ENCODE measurements at places on chromosomes 7 and 10. TPM values are rescaled to one million over a fixed set of nuclear protein-coding genes. Genes with fewer than 3 reads are reported as not detected.

- DNase-seq: no peak
- peaks cover 10% of the 10 kb centered on the region for H3K4me1 ChIP-seq
- no peaks in the 10 kb centered on the region for H3K27me3 ChIP-seq
- no peaks in the 10 kb centered on the region for H3K36me3 ChIP-seq
Observed at GRCh38 chr7:1142051-1142635, 17.9 kb downstream of the ZFAND2A start.

- no peaks in the 10 kb centered on the region for H3K4me1 ChIP-seq
- H3K4me3 ChIP-seq: no peak overlapping the region
- no peaks in the 10 kb centered on the region for H3K27me3 ChIP-seq
- no peaks in the 10 kb centered on the region for H3K36me3 ChIP-seq
- H3K27ac ChIP-seq: no peak overlapping the region
- no peak for DNase-seq
Observed at GRCh38 chr7:113314594-113314993, 196.2 kb upstream of the SMIM30 start.

DNA sequence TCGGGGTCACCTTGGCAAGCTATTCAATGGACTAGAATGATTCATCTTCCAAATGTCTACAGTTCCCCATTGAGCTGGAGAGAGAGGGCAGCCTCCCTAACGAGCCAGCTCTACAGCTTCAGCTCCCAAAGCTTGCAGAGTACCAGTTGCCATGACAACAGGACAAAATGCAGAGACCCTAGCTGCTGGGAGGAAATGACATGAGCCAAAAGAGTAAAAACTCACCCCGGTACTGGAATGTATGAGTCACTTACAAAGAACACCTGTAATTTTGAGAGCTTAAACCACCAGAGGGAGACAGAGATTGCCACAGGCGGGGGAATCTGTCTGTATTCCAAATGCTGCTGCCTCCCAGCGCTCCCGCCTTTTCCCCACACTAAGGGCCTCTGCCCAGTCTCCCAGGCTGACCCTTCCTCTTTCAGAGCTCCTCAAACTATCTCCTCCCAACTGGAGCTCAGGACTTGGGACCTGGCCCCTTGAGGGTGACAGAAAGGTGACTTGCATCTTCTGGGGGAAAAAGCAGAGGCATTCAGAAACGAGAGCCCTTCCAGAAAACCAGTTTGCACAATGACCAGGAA, 95.5 kb downstream of the CUL2 start:
- H3K27ac ChIP-seq: no peak overlapping the region
- DNase-seq: no peak
- no peaks in the 10 kb centered on the region for H3K27me3 ChIP-seq
- no peaks in the 10 kb centered on the region for H3K4me1 ChIP-seq
- H3K36me3 ChIP-seq: no peaks in the 10 kb centered on the region
- no peak overlapping the region for H3K4me3 ChIP-seq

The TACR2 gene
- total RNA-seq: 6.1 TPM

The CPEB3 gene
- total RNA-seq: 8.8 TPM

DNA sequence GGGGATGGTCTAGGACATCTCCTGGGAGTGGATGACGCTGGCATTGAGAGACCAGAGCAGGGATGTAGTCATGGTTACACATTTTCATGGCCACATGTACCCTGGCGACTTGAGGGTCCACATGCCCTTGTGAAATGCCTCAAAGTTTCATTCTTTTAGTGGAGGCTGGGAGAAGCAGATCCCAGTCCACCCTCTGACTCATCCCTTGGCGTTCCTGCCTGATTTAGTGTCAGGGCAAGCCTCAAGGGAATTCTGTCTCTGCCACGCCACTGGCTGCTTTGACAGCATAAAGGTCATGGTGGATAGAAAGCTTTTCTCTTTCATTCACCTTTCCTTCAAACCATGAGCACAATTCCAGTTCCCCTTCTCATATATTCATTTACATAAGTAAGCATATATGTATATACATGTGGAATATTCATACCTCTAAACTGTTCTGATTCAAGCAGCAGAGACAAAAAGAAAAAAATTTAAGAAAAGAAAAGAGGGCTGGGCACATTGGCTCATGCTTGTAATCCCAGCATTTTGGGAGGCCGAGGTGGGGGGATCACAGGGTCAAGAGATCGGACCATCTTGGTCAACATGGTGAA, 21.8 kb upstream of the KIF5B start:
- H3K27ac ChIP-seq: no peak overlapping the region
- DNase-seq: no peak
- no peaks in the 10 kb centered on the region for H3K36me3 ChIP-seq
- no peaks in the 10 kb centered on the region for H3K27me3 ChIP-seq
- no peaks in the 10 kb centered on the region for H3K4me1 ChIP-seq
- no peak overlapping the region for H3K4me3 ChIP-seq

The LRRC4 gene
- 6.1 TPM for total RNA-seq

GRCh38 chr7:107016312-107016711, 28.2 kb upstream of the PRKAR2B start:
- DNase-seq: no peak
- no peaks in the 10 kb centered on the region for H3K36me3 ChIP-seq
- H3K27ac ChIP-seq: no peak overlapping the region

GRCh38 chr7:74116356-74116755, 32.8 kb downstream of the LIMK1 start:
- no peak overlapping the region for H3K27ac ChIP-seq
- no peak overlapping the region for H3K4me3 ChIP-seq
- no peak for DNase-seq

GRCh38 chr7:114656466-114656865, 241.9 kb downstream of the FOXP2 start:
- H3K27me3 ChIP-seq: no peaks in the 10 kb centered on the region
- H3K27ac ChIP-seq: no peak overlapping the region
- H3K4me3 ChIP-seq: no peak overlapping the region
- no peaks in the 10 kb centered on the region for H3K4me1 ChIP-seq

DNA sequence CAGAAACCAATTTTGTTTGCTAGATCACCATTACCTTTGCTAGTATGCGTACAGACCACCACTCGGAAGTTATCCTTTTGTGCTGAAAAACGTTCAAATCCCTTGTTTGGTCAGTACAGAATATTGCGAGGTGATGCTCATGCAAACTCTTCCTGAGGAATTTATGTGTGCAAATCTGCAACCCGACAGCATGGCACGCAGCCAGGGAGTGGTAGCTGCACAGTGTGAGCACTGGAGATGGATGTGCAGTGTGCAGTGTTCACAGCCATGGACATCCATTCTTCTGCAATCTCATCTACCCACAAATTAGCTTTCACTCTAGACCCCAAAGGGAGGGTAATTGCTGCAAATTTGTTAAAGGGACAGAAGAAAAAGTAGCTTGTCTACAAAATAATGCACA, 72.2 kb downstream of the CACUL1 start:
- no peak overlapping the region for H3K27ac ChIP-seq
- no peak for DNase-seq
- no peaks in the 10 kb centered on the region for H3K4me1 ChIP-seq

DNA sequence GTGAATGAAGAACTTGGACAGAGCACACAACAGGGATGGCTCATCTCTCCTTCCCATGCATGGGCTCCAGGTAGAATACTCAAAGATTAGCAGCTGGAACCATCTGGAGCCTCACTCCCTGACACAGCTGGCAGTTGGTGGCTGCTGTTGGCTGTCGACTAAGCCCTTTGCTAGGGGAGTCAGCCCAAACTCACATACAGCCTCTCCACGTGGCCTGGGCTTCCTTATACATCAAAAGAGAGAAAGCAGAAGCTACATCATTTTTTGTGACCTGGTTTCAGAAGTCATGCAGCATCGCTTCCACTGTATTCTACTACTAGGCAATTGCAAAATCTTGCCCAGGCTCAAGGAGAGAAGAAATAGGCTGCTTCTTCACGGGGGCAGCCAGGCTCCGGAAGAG, 24.4 kb downstream of the ASNS start:
- no peaks in the 10 kb centered on the region for H3K4me1 ChIP-seq
- H3K4me3 ChIP-seq: no peak overlapping the region
- H3K36me3 ChIP-seq: no peaks in the 10 kb centered on the region
- no peak overlapping the region for H3K27ac ChIP-seq

- no peaks in the 10 kb centered on the region for H3K36me3 ChIP-seq
- no peaks in the 10 kb centered on the region for H3K27me3 ChIP-seq
- DNase-seq: peak; percentile 37
Observed at GRCh38 chr7:102107474-102108104, 179.1 kb upstream of the SH2B2 start.

DNA sequence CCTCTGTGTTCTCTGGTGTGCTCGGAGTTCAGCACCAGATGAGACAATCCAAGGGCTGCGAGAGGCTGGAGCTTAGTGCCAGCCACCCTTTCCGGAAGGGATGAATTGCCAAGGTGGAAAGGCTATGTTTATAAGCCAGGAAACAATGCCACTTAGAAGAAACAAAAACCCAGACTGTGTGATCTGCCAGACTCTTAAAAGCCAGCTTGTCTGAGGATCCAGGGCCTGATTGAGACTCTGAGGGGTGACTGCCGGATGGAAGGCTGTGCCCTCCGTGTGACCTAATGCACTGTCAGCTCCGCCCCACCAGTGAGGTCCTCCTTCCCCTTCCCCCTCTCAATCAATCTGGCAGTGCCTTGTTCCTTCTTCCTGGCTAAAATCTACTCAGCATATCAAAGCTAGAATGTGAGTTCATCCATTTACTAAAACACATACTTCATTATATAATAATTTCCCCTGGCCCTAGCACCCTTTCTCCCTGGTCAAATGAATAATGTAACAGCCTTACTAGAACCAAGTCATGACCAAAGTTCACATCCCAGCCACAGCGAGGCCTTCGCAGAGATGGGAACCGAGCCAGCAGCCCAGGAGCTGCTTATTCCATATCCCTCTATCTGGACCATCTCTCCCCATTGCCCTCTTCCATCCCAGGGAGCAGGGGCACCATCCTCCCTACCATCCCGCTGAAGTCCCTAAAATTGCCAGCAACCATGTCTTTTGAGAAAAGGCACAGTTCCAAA, 25.5 kb downstream of the FAM107B start:
- H3K4me3 ChIP-seq: no peak overlapping the region
- no peak overlapping the region for H3K27ac ChIP-seq
- DNase-seq: no peak
- H3K27me3 ChIP-seq: no peaks in the 10 kb centered on the region

GRCh38 chr7:121163699-121164098, 165.1 kb upstream of the WNT16 start:
- no peaks in the 10 kb centered on the region for H3K27me3 ChIP-seq
- H3K36me3 ChIP-seq: no peaks in the 10 kb centered on the region
- no peak overlapping the region for H3K4me3 ChIP-seq
- peaks cover 5% of the 10 kb centered on the region for H3K4me1 ChIP-seq

- H3K4me1 ChIP-seq: peaks cover 27% of the 10 kb centered on the region
- H3K27me3 ChIP-seq: no peaks in the 10 kb centered on the region
- H3K36me3 ChIP-seq: no peaks in the 10 kb centered on the region
Observed at GRCh38 chr10:132455441-132455971, 58.5 kb downstream of the PWWP2B start.

DNA sequence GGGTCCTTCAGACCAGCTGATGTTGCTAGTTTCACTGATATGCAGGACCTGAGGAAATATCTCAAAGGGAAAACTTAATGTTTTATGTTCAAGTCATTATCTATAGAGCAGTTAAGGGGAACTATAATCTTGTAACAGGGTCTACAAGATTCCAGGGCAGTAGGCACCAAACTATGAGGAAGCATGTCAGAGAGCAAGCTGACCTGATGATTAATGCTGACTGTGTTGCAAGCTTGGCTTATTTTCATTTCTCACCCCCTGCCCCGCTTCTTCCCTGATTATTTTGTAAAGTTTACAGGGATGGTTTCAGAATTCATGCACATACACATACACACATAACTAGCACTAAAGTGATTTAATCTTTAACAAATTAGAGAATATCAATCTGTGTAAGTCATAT, 84.3 kb upstream of the CACNA2D1 start:
- H3K27ac ChIP-seq: no peak overlapping the region
- H3K36me3 ChIP-seq: no peaks in the 10 kb centered on the region
- H3K4me1 ChIP-seq: no peaks in the 10 kb centered on the region
- DNase-seq: no peak
- H3K27me3 ChIP-seq: no peaks in the 10 kb centered on the region

DNA sequence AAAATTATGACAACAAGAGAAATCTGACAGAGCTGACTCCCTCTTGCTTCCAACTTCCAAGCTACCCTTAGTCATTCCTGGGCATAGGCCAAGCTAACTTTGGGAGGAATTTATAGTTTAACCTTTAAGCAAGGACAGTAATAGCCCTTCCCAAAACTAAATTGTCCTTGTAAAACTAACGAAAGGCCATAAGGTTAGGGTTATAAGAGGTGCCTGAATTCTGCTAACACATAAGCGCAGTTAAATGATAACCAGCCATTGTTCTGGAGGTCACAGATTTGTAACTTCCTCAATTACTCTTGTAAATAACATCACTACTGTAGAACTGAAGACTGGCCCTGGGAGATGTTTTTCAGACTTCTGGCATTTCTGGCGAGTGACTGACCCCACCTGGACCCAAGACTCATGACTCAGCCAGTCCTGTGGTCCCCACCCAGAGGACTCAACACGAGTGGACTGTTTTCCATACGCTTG, 481.2 kb downstream of the KCNMA1 start:
- H3K4me1 ChIP-seq: peaks cover 32% of the 10 kb centered on the region
- H3K27ac ChIP-seq: no peak overlapping the region
- H3K27me3 ChIP-seq: no peaks in the 10 kb centered on the region

DNA sequence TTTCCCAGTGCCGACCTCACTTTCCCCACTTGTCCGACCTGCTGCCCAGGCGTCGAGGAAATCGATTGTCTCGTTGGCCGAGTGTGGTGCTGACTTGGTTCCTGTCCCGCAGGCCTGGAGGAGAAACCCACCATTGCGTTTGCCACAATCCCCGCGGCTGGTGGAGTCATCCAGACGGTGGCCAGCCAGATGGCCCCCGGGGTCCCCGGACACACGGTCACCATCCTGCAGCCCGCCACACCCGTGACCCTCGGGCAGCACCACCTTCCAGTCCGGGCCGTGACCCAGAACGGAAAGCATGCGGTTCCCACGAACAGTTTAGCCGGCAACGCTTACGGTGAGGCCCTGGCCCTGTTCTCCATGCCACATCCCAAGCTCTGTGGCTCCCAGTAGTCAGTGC, 14.5 kb upstream of the AP5Z1 start:
- DNase-seq: no peak
- no peaks in the 10 kb centered on the region for H3K27me3 ChIP-seq
- no peak overlapping the region for H3K27ac ChIP-seq
- H3K36me3 ChIP-seq: peaks cover 84% of the 10 kb centered on the region

- DNase-seq: no peak
- H3K4me1 ChIP-seq: no peaks in the 10 kb centered on the region
- H3K27ac ChIP-seq: no peak overlapping the region
- H3K4me3 ChIP-seq: no peak overlapping the region
Observed at GRCh38 chr10:90087197-90088023, 386.0 kb downstream of the KIF20B start.

DNA sequence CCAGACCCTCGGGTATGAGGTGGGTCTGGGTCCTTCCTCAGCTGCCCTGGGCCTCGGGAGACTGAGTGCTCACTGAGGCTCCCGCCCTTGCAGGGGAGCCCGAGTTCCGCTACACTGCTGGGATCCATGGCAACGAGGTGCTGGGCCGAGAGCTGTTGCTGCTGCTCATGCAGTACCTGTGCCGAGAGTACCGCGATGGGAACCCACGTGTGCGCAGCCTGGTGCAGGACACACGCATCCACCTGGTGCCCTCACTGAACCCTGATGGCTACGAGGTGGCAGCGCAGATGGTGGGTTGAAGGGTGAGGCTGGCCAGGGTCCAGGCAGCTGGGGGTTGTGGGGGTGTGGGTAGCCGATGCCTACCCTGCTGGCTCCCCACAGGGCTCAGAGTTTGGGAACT, 7.6 kb downstream of the AEBP1 start:
- no peaks in the 10 kb centered on the region for H3K27me3 ChIP-seq
- peaks cover 18% of the 10 kb centered on the region for H3K4me1 ChIP-seq
- no peak overlapping the region for H3K27ac ChIP-seq
